LHCN-M2 (cell line): ENCODE measurements at places on chromosomes 1 and 21.

GRCh38 chr1:246794828-246795671, 70.8 kb downstream of the SCCPDH start:
- peak; percentile 66 for DNase-seq

GRCh38 chr1:212909652-212910063, 40.7 kb upstream of the VASH2 start:
- DNase-seq = no peak

DNA sequence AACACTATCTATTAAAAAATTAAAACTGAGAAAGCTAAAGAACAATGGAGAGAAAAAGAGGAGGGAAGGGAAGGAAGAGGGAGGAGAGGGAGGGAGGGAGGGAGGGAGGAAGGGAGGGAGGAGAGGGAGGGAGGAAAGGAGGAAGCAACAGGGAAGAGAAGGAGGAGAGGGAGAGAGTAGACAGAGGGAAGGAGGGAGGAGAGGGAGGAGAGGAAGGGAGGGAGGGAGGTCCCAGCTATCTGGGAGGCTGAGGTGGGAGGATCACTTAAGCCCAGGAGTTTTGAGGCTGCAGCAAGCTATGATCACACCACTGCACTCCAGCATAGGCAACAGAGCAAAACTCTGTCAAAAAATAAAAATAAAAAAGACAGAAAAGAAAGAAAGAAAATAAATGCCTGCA, 16.5 kb downstream of the ZBTB17 start:
- no peak for DNase-seq

DNA sequence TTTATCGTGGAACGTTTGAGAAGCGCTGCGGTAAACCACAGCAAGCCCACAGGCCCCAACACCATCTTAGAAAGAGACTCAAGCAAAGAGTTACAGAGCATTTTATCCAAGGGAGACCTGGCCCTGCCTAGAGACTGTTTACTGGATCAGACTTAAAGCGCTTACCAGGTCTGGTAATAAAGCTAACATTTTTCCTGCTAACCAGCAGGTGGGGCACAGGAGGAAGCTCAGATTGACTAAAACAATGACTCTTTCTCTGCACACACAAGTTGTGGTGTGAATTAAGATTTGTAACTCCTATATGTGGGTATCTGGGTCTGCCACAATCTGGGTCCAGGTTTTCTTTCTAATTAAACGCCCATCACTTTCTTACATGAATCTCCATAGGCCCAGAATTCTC, 136.5 kb upstream of the ETS2 start:
- DNase-seq = peak; percentile 13

GRCh38 chr1:245960171-245960570, 546.9 kb downstream of the SMYD3 start:
- no peak for DNase-seq

- DNase-seq = no peak
Measured at GRCh38 chr1:201491896-201492511, 14.9 kb downstream of the CSRP1 start.

DNA sequence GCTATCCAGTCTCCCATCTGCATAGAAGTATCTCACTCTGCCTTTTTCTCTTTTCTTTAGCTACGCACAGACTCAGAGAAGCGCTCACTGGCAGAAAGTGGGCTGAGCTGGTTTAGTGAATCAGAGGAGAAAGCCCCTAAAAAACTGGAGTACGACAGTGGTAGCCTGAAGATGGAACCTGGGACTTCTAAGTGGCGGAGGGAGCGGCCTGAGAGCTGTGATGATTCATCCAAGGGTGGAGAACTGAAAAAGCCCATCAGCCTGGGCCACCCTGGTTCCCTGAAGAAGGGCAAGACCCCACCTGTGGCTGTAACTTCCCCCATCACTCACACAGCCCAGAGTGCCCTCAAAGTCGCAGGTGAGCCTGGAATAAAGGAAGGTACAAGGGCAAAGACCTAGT, 48.0 kb upstream of the IPO9 start:
- DNase-seq = no peak

DNA sequence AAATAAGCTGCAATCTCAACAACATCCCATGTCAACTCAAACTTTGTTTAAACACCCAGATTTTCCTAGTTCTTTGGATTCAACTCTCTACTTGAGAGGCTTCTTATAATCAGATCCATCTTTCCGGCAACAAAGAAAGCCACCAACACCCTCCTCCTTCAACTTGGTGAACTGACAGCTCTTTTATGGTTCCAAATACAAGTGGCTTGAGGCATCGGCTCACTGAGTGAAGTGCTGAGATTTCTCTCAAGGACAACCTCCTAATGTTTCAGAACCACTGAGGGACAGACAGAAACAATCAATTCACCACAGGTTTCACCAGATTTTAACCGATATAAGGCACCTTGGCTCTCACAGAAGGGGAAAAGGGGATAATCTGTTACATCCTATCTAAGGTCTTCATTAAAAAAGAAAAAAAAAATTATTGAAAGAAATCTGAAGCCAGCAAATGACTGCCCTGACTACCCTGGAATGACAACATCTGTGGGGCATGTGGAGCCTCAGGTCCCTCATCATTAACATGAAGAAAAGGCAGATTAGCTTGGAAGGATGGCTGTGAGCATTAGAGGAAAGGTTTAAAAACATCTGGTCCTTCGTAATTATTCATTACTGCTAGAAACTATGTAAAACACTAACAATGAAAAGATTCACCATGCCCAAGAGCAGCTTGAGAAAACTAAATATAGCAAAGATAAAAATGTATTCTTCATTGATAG, 50.9 kb downstream of the PTPN14 start:
- no peak for DNase-seq

- DNase-seq = peak; percentile 27
Measured at GRCh38 chr1:101025283-101025656, 314 bp downstream of the DPH5 start.

GRCh38 chr1:94552071-94552586, 10.6 kb upstream of the F3 start:
- DNase-seq = no peak

GRCh38 chr1:116704278-116704677, 36.7 kb upstream of the IGSF3 start:
- DNase-seq = no peak

DNA sequence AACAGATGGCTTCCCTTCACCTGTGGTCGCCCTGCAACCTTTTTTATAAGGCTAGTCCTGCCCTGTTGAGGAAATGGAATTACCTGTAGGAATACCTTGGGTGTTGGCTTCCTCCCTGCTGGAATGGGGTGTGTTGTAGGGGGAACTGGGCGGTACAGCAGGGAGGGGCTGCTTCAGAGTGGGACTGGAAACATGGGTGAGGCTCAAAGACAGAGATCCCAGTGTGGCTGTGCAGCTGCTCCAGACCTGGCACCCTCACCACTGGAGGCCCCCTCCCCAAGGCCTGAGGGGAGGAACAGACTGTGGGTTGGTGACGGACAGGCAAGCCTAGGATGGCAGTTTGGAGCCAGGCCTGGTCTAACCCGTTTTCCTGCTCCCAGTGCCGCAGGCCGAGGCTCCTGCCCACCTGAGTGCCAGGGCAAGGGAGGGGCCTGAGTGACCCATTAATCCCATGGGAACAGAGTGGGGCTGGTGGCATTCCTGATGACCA, 4.5 kb downstream of the EFNA3 start:
- DNase-seq = no peak

- no peak for DNase-seq
Measured at GRCh38 chr1:155993595-155993994, 15.2 kb upstream of the ARHGEF2 start.

DNA sequence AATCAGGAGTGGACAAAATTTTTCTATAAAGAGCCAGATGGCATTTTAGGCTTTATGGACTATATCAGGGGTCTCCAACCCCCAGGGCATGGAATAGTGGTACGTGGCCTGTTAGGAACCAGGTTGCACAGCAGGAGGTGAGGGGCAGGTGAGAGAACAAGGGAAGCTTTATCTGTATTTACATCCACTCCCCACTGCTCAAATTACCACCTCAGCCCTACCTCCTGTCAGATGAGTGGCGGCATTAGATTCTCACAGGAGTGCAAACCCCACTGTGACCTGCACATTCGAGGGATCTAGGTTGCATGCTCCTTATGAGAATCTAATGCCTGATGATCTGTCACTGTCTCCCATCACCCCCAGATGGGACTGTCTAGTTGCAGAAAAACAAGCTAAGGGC, 13.9 kb downstream of the PHTF1 start:
- no peak for DNase-seq

DNA sequence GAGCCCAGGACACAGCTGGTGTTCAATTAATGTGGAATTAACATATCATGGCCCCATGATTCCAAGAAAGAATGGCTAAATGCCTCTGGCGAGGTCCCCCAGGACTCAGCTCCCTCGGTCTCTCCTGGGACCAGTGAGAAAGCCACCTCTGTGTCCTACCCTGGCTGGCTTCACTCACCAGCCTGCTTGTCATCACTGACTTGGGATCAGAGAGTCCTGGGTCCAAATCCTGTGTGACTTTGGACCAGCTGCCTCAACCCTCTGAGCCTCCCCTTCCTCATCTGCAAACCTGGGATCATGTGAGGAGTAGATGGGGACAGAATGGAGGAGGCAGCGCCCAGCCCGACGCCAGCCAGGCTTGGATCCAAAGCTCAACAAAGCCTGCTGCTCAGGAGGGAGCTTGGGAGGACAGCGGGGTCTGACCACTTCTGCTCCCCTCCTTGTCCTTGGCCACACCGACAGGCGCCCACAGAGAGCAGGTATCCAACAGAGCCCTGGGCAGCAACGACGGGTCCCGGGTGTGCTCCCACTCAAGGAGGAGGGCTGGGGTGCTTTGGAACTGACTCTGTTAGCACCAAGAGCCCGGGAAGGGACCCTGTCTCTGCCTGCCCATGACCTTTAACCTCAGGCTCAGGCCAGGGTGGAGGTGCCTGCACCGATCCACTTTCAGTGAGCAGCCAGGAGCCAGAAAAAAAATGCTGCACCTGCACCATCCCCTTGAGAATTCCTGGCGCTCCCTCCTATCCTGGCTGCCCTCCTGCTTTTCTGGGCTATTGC, 3.2 kb downstream of the SH2D5 start:
- no peak for DNase-seq

DNA sequence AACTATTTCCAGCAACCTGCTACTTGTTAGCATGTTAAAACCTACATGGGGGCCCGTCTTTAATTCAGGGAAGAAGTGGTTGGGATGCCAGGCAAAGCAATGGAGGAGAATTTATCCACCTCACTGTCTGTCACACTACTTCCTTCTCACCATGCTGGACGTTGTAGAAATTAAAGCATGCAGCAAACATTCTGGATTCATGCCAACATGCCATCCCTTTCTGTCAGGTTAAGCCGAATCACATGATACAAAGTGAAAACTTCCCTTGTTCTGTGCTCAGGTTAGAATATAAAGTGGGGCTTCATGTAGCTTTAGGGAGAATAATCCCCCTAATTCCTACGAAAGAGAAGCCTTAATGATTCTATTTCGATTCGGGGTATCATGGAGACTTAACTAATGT, 95.5 kb downstream of the ERG start:
- no peak for DNase-seq

- DNase-seq = no peak
Measured at GRCh38 chr1:30171537-30172298, 551.7 kb downstream of the MATN1 start.

- no peak for DNase-seq
Measured at GRCh38 chr1:43277116-43277876, 7.5 kb downstream of the TMEM125 start.

DNA sequence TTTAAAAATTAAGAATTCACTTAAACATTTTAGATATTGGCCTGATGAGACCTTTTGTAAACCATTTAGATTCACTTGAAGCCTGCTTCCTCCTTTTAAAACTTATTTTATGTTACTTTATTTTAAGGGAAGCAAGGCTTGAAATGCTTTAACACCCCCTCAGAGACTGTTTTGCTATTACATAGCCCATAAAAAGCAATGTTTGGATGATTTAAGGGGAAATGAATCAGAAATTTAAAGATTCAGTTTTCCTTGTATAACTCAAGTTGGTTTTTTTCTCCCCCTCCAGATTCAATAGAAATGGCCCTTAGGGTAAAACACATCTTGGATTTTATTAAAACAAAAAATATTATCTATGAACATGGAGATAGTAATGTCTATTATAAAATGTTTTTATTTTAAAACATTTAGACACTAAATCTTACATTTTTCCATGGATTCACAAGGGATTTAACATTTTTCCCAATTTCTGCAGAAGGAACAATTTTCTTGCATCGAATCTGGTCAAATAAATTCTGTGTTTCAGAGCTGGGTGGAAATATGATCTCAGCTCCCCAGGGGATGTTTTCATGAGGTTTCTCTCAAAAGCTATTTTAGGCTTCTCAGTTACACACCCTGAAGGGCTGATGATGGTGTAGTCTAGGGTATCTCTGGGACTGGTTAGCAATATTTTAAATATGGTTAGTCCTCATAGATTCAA, 69.3 kb upstream of the WARS2 start:
- peak; percentile 54 for DNase-seq

DNA sequence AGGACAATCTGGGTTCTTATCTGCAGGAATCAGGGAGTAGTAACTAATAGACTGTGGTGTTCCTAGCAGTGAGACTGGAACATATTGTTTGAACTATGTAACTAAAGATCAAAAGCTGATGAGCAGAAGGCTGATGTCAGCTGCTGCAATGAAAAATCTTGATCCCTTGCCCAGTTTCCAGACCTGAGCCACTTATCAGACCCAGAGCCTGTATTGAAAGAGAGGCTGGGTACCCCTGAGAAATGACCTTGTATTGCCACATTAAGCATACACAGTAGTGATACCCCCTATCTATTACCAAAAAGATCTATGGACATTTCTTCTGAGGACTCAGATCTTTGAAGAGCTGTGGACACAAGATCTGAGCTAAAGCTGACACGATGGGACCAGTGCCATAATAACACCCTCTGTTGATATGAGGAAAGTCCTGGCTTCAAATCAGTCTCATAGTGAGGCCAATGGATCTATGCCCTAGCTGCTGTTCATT, 178.0 kb upstream of the GALNT2 start:
- DNase-seq = no peak

DNA sequence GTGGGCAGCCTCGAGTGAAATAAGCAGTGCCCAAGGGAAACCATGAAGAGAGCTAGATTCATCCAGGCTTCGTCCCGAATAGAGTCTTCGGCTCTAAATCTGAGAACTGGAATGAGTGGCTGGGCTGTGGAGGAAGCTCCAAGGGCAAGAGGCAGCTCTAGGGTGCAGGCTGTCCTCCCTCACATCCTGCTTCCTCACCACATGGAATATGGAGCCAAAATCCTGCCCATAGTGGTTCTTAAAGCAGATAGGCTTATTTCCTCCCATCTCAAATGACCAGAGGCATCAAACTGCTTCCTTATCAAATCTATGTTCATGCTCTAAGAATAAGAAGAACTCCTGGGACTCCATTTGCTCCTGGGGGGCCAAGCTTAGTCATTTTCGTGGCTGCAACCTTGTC, 2.5 kb downstream of the IL24 start:
- no peak for DNase-seq

- peak; percentile 46 for DNase-seq
Measured at GRCh38 chr1:184664042-184664660, 90.5 kb downstream of the EDEM3 start.

DNA sequence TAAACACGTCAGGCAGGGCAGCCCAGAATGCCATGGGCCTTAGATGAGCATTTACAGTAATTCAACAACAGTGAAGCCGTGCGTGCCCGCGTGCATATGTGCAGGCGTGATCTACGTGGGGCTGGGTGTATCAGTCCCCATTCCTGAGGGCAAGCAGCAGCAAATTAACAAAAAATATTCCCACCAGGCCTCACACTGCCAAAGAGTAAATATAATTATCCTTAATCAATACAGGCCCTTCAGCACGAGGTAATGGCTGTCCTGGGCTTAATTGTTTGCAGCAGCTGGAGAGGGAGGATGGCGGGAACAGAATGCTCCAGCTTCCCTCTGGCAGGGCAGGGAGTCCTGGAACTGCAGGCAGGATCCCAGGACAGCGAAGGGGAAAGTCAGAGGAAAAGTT, 91.8 kb downstream of the DDX20 start:
- DNase-seq = no peak
